ENCODE measurements at places on chromosomes 16 and 17.

GRCh38 chr17:65931246-65932149 lies 260.4 kb downstream of the CEP112 start:
- DNase-seq: no peak

DNA sequence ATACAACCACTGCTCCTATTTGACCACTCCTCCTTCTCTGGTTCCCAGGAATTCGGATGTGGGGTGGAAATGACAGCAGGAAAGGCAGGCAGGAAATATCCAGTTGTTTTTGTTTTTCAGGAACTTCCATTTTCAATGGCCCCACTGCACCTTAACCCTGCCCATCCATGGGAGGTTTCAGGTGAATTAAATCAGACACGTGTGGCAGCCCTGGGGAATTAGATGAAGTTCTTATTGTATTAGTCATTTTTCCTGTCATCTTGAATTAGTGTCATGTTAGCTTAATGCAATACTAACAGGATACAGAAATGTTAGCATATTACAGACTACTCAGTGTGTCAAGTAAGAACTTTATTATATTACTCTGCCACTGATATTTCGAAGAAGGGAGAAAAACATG lies 146.4 kb downstream of the CHD9NB start:
- DNase-seq: no peak

DNA sequence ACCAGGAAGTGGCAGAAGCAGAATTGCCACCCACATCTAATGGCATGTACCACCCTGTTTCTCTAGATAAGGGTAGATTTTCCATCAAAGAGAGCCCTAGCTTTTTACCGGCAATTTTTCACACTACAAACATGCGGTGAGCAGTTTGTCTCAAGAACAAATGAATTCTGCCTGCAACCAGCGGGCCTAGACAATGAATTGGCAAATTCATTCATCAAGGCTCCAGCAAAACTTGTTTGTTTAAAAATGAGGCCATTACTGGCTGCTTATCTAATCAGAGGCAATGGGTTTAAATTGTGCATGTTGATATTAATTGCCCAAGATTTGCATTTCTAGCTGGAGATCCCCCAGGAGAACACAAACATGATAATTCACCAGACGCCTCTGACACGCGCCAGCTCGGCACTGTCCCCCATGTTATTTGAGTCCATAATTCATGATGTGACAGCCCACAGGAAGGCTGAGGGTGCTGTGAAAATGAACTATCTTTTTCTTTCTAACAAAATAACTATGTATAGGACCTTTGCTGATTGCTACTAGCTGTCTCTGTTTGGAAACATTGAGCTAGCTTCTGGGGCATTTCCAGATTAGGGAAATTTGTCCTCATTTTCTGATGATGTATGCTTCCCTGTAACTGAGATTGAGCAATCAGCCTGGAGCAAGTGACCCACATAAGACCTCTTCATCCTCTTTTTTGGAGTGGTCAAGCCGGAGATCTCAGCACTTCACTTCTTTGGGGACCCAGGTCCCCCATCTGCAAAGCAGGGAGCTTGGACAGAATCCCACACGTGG lies 80.8 kb downstream of the CNGB1 start:
- no peak for DNase-seq

- DNase-seq: no peak
These were observed 2.4 kb downstream of the HIC1 start for GRCh38 chr17:2057175-2057759.

- DNase-seq: no peak
These were observed 8.5 kb downstream of the BFAR start for GRCh38 chr16:14641206-14641605.

- DNase-seq: no peak
These were observed 45.8 kb downstream of the STAT3 start for GRCh38 chr17:42342242-42343008.

DNA sequence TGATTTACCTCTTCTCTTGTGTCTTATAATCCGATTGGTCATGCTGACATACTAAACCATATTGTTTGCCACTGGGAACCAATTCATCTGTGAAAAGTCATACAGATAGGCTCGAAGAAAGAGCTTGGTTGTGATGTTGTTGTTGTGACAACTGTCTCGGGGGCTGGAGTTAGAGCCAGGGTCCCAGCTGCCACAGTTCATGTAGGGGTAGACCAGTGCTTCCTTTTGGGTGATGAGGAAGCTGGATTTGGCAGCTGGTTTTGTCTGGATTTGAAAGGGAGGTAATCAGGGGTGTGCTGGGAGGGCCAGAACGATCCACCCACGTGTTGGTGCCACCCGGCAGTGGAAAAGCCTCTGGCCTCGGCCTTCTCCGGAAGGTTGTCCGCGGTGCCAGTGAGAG lies 438.1 kb downstream of the WWOX start:
- no peak for DNase-seq

GRCh38 chr16:87849419-87850008 lies 19.8 kb downstream of the SLC7A5 start:
- no peak for DNase-seq

DNA sequence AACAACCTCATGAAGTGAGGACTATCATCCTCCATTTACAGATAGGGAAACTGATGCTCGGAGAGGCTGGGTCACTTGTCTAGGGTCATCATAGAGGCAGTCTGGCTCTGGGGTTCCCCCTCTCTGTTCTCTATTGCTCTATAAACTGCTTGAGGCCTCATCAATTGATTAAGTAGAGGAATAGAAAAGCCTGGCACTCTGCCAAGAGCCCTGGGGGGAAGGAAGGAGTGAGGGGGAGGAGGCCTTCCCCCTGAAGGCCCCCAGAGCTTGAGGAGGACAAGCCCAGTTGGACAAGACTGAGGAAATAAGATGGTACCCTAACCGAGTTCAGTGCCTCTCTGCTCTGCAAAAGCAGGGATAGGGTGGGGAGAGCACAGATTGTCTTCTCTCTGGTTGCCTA lies 21.0 kb downstream of the SDK2 start:
- no peak for DNase-seq

GRCh38 chr17:80568246-80568645 lies 23.6 kb downstream of the RPTOR start:
- no peak for DNase-seq

DNA sequence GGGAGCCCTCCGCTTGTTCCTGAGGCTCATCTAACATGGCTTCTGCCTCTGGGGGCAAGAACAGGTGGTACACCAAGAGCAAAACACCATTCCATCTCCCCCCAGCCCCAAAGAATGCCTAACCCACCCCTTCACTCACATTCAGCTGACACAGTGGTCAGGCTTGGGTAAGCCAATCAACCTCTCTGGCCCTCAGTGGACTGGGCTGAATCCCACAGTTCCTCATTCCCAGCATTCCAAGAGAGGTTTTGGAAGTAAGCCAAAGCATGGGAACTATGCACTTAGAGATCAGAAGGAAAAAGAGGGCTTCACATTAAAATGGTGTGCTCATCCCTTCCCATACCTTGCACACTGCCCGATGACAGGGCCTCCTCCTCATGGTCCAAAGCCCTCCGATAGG lies 7.8 kb downstream of the PIGS start:
- DNase-seq: no peak

- DNase-seq: no peak
These were observed 146.8 kb downstream of the CLEC16A start for GRCh38 chr16:11091021-11091785.
